Large intestine (tissue), 12 donors: ENCODE measurements at places on chromosomes 1 and 21.

- DNase-seq, result no peak
- H3K27me3 ChIP-seq, result peaks cover 11% of the 10 kb centered on the region
- H3K36me3 ChIP-seq, result no peaks in the 10 kb centered on the region
- no peaks in the 10 kb centered on the region for H3K4me1 ChIP-seq
Observed at GRCh38 chr1:152451254-152451653, 37.2 kb upstream of the CRNN start.

- no peak overlapping the region for H3K4me3 ChIP-seq
- H3K36me3 ChIP-seq, result no peaks in the 10 kb centered on the region
- H3K4me1 ChIP-seq, result peaks cover 15% of the 10 kb centered on the region
- peak overlapping the region; percentile 87 for H3K27ac ChIP-seq
Observed at GRCh38 chr21:34157521-34157920, 84.1 kb downstream of the MRPS6 start.

GRCh38 chr1:22531251-22531650 is 32.0 kb upstream of the EPHA8 start:
- H3K4me3 ChIP-seq, result no peak overlapping the region
- H3K4me1 ChIP-seq, result peaks cover 22% of the 10 kb centered on the region
- DNase-seq, result peak; percentile 80
- peaks cover 30% of the 10 kb centered on the region for H3K36me3 ChIP-seq

DNA sequence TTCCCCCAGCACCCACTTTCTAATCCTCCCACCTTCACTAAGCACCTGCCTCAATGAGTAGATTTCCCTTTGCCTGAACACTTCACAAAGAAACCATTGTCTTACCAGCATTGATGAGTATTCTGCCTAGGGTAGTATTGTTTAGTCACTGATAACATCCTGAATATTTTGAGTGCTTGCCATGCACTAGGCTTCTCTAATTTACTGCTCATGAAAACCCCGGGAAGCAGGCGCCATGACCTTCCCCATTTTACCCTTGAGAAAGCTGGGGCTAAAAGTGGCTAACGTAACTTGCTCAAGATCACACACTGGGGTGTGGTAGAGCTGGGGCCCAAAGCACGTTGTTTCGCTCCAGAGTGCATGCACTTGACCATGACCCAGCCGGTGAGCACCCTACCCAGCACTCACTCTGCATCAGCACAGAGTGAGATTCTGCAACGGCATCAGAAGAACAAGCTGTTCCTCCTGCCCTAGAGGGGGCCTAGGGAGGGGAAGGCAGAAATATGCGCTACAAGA is 10.6 kb upstream of the F3 start:
- H3K36me3 ChIP-seq, result no peaks in the 10 kb centered on the region
- H3K27ac ChIP-seq, result no peak overlapping the region
- no peak for DNase-seq
- no peaks in the 10 kb centered on the region for H3K27me3 ChIP-seq
- no peak overlapping the region for H3K4me3 ChIP-seq
